ENCODE measurements at places on chromosomes 16 and 17.

DNA sequence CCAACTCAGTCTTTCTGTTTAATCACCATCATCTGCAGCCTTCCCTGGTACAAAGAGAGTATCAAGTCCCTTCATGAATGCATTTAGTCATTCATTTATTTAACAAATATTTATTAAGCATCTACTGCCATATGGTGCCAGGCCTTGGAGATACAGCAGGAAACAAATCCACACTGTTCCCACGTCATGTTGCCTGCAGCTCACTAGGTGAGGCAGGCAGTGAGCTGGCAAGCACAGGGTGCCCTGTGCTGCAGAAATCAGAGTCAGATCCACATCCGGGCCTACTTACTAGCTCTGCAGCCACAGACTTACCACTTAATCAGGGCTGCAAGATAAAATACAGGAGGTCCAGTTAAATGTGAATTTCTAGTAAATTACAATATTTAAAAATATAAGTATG, 38.5 kb upstream of the CES5A start:
- no peak for DNase-seq

- no peak for DNase-seq
Observed at GRCh38 chr16:16096121-16096857, 127.0 kb downstream of the ABCC6 start.

DNA sequence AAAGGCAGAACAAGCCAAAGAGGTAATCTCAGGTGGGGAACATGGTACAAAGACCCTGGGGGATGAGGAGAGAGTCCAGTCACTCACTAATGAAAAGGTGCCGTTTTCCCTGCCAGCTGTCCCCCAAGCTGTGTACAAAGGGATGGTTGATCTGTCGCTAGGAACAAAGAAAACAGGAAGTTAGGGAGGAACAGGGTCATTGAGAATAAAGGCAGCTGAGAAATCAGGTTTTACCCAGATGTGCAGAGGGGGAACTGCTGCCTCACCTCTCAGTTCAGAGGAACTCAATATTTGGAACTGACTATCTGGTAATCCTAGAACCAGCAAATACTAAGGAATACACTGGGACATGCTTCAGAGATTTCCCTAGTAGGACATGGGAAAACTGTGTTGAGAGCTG, 1.5 kb downstream of the RSKR start:
- no peak for DNase-seq

DNA sequence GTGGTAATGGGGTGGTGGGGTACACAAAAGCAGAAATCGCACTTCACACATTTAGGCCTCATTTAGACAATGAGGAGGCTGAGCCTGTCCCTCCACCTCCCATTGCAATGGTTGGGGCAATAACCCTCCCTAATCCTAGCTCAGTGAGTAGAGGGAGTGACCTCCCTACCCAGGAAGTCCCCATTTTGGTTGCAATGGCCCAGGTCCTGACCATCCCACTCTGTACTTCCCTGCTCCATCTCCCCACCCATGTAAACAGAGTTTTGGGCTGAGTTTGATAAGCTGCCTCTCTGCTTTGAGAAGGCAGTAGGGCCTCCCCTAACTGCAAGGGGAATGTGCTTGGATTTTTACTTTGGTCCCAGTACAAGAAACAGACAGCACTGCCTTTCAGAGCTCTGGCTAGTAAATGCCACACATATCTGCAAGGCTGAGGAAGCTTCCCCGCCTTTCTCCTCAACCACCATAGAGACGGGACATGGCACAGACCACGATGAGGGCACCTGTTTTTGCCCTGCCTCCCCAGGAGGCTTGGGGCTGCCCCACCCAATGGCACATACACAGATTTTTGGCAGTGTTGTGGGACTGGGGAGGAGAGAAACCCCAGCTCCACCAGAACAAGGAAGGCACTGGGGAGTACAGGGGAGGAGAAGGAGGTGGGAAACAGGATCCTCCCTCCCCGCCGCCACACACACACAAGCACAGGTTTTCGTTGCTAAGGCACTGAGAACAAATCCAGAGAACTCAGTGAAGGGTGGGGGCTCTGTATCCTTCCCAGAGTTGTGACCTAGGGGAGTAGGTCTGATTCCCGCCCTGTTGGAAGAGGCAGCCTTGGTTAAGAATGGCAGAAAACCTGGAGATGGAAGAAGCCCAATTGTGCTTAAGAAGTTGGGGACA, 7.3 kb downstream of the VAT1 start:
- no peak for DNase-seq

DNA sequence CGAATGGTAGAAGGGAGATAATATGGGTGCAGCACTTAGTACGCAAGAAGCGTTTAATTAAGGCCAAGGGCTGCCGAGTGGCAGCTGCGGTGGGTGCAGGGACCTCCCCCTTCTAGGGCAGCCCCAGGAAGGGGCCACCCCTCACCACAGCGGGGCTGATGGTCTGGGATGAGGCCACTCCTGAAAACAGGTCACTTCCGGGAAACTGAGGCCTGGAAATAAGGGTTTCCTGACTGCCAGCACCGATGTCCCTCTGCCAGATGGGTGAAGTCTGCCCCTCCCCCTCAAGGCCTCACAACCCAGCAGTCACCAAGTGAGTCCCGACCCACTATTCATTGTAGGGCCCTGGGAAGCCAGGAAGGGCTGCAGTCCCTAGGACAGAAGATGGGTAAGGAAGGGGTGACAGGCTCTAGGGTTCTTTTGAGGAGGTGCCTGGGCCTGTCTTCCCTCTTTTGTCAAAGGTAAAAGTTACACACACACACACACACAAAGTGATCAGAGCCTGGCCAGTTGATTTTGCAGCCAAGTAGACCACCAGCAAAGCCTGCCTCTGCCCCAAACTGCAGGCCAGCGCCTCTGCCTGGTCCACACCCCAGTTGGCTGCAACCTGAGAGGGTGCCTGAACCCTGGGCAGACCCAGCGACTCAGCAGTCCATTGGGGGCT, 12.5 kb downstream of the SREBF1 start:
- DNase-seq = no peak

DNA sequence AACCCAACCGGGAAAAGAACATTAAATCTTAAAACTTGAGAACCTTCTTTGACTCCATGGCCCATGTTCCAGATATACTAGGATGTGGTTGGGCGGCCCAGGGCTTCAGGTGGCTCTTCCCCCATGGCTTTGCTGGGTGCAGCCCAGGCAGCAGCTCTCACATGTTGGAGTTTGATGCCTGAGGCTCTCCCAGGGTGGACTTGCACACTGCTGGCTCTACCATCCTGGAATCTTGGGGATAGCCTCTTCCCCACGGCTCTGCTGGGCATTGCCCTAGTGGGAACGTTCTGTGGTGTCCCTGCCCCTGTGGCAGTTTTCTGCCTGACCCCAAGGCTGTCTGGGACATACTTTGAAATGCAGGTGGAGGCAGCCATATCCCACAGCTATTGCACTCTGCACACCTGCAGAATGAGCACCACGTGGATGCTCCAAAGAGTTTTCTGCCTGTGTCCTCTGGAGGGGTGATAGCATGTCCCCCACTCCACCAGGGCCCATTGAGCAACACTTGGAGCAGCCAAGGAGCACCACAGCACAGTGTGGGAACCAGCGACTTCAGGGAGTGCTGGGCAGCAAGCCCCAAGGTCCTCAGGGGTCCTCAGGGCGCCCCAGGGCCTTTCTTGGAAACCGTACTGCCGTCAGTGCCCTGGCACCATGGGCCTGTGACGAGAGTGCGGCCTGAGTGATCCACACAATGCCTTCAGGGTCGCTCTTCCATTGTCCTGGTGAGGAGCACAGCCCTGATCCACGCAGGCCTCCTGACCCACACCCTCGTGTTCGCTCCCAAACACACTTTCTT, 70.8 kb downstream of the GOSR1 start:
- DNase-seq = no peak

DNA sequence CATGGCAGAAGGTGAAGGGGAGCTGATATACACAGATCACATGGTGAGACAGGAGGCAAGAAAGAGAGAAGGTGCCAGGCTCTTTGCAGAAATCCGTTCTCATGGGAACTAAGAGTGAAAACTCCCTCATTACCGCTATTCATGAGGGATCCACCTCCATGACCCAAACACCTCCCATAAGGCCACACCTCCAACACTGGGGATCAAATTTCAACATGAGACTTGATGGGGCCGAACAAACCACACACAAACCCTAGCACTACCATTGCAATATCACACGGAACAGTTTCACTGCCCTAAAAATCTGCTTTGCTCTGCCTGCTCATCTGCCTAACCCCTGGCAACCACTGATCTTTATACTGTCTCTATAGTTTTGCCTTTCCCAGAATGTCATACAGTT, 34.8 kb downstream of the C17orf67 start:
- DNase-seq = no peak

DNA sequence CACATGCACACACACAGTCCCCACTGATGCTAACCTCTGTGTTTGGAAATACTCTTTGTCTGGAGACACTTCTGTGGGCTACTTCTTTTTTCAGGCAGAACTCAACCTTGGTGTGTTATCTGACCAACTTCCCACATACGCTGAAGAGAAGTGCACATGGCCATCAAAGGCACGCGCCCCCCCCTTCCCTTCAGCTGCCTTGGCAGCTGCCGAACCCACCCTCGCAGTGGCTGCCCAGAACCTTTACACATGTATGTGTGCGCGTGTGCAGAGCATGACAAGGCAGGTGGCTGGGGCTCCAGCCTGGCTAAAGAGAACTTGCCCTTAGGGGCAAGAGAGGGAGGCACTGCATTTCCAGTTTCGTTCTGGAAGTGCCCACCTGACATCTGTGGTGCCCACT, 3.9 kb downstream of the RAPGEFL1 start:
- no peak for DNase-seq

Data from activated naive CD8-positive, alpha-beta T cell treated with anti-CD3 and anti-CD28 coated beads, Interleukin-2, amount 50 U/mL, for 16 hours (primary cell).